M059J (cell line): ENCODE measurements at places on chromosomes 3 and 15. TPM values are rescaled to one million over a fixed set of nuclear protein-coding genes. Genes with fewer than 3 reads are reported as not detected.

Gene LRRK1
- 0.20 and 1.7 TPM in 2 replicates for total RNA-seq

Gene LTF
- total RNA-seq, result 0.30 and 0.52 TPM in 2 replicates

Gene HESX1
- total RNA-seq, result 1.4 TPM in 1 of 2 replicates, not detected in the other

Gene MAGEL2
- 0.02 TPM in 1 of 2 replicates, not detected in the other for total RNA-seq

Gene GPR27
- total RNA-seq, result not detected in 2 replicates

Gene TNFAIP8L3
- 1.2 and 1.3 TPM in 2 replicates for total RNA-seq

Gene LTK
- not detected in 2 replicates for total RNA-seq

Gene WNT5A
- total RNA-seq, result 92.8 and 113 TPM in 2 replicates

Gene ECT2
- total RNA-seq, result 108 and 127 TPM in 2 replicates

Gene KNG1
- not detected in 2 replicates for total RNA-seq

Gene FANCD2OS
- total RNA-seq, result not detected in 2 replicates

Gene CFAP91
- 1.6 and 3.3 TPM in 2 replicates for total RNA-seq

Gene SLC6A1
- not detected in 2 replicates for total RNA-seq

Gene CLRN1
- not detected in 2 replicates for total RNA-seq

Gene CALML4
- total RNA-seq, result 1.5 and 1.8 TPM in 2 replicates

Gene C15orf62
- total RNA-seq, result 0.05 and 0.49 TPM in 2 replicates

Gene MAGEF1
- 35.4 and 61.3 TPM in 2 replicates for total RNA-seq

Gene RHOV
- total RNA-seq, result 0.12 TPM in 1 of 2 replicates, not detected in the other

Gene IL20RB
- 1.7 and 2.4 TPM in 2 replicates for total RNA-seq

Gene UBE2E2
- total RNA-seq, result 12.0 and 17.5 TPM in 2 replicates

Gene CCR8
- not detected in 2 replicates for total RNA-seq

Gene BFSP2
- total RNA-seq, result not detected in 2 replicates

Gene SGO1
- total RNA-seq, result 21.0 and 21.1 TPM in 2 replicates

Gene GASK1A
- 2.6 and 3.4 TPM in 2 replicates for total RNA-seq

Gene AZI2
- 41.8 and 60.7 TPM in 2 replicates for total RNA-seq
